CD4-positive, alpha-beta T cell treated with Interleukin-6 at 100 ng/mL for 8 hours (primary cell): ENCODE measurements at places on chromosomes 16 and 17.
A peak's percentile ranks its signal among the peaks of the same experiment; 100 is the strongest.

- DNase-seq = no peak
Observed at GRCh38 chr16:12327971-12328726, 351.6 kb downstream of the SNX29 start.

DNA sequence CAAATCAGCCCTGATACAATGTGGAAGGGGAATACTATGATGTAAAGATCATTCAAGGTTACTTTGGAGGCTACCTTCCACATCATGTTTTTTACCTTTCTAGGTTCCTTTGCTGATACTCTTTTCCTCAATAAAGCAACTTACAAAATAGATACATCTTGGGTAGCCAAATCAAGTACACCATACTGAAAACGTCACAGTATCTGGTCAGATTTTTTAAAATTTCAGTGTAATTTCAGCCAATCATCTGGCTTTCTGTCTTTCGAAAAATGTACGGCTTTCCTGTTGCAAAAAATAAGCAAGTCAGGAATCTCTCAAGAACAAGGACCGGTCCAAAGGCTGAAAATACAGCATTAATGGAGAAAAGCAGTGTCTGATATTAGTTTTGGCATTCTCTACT, 15.6 kb upstream of the MED13 start:
- DNase-seq = no peak

- DNase-seq = no peak
Observed at GRCh38 chr16:62586128-62586862, 550.1 kb upstream of the CDH8 start.

- DNase-seq = no peak
Observed at GRCh38 chr17:18997650-18998196, 6.8 kb downstream of the FAM83G start.

- no peak for DNase-seq
Observed at GRCh38 chr16:30958175-30959079, 873 bp downstream of the SETD1A start.

DNA sequence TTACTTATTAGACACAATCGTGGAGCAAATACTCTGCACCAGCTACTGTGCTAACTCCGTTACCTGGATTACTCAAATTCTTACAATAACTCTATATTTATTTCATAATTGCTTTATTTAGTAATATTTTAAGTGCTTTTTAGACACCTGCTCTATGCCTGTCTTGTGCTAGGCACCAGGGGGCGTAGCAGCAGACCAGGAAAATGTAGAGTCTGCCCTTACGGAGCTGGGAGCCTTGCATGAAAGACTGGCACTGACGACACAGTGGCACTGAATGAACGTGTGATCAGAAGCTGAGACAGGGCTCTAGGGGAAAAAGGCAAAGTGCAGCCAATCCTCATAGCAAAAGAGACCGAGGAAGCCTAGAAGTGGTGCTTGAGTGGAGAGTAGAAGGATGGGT, 486.5 kb downstream of the CDH13 start:
- DNase-seq = no peak

DNA sequence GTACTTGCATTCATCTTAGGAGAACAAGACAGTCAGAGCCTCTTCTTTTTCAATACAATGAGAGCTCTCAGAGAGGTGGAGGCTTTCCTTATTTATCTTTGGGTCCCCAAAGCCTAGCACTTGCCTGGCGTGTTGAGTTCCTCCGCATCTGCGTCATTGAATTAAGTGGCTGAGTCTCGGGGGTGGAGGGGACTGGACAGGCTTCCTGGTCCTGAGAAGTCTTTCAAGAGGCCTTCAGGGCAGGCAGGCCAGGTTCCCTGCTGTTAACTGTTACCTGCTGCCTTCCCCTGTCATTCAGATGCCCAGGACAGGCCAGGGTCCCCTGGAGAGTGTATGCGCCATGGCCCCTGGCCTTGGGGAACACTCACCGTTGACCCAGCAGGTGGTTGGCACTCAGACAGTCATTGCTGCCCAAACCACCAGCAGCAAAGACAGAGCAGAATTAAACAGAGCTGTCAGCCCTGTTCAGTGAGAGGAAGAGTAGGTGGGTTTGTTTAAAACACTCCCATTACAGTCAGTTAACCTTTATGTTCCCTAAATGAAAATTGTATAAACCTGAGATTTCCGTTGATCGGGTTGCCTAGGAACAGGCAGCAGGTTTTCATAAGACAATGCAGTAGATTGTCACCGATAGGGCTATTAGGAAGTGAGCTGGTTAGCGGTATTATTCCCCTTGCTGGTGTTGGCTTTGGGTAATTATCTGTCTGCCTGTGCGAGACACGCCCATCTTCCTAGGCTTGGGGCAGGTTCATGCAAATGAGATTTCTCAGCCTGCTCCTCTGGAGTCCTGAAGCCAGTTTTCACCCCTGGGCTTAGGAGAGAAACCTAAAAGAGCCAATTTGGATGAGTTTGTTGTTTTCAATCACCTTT, 132.7 kb downstream of the CCDC182 start:
- DNase-seq = peak; percentile 25

DNA sequence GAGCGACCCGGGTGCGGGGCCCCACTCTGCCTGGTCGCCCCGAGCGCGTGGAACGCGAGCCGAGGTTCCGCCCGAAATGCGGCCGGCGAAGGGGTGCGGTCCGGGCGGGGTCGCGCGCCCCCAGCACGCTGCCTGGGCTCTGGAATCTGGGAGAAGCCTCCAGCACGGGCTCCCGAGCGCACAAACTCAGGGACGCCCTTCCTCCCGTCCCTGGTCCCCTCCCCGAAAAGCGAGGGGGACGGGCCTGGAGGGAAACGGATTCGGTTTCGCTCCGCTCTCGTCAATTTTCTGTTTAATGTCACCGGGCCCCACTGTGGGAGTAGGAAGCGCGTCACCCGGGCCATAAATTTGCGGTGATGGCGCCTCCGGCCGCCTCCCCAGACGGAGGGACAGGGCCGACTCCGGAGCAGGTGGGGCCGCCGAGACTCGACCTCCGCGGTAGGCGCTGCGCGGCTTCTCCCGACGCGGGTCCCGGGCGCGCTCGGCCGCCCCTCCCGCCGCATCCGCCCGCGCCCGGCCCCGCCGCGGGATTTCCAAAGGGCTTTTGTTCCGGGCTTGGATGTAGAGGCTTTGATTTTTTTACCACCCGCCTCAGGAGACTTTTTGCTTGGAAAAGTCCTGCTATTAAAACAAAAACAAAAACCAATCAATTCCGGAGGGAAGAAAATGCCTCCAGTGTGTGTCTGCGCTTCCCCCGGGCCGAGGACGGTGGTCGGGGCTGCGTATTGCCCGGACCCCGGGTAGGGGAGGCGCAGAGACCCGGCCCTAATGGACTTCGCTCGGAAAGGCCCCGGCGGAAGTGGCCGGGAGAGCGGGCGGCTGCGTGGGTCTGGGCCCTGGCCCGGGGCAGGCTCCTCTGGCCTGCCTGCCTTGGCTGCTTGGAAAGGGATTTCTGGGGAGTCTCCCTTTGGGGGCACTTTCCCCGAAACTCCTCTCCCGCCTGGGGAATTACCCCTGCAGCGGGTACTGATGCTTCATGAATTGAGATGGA, 7.9 kb upstream of the BAHCC1 start:
- peak; percentile 16 for DNase-seq

GRCh38 chr17:56821847-56822534, 11.7 kb downstream of the C17orf67 start:
- no peak for DNase-seq

DNA sequence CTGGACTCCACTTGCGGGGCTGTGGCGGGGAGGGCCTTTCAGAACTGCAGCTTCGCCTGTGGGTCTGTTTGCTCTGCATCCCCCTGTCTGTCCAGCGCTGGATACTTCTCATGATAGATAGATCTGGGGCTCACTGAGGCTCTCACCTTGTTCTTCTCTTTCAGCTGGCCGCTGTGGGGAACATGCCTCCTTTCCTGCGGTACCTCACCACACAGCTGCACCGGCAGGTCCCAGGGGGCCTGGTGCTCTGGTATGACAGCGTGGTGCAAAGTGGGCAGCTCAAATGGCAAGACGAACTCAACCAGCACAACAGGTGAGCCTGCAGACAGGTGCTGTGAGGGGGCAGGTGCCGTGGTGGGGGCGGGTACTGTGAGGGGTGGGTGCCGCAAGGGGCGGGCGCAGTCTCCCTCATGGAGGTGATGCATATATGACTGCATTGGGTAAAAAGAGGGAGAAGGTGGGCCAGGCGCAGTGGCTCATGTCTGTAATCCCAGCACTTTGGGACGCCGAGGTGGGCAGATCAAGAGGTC, 6.2 kb downstream of the ENGASE start:
- DNase-seq = no peak

DNA sequence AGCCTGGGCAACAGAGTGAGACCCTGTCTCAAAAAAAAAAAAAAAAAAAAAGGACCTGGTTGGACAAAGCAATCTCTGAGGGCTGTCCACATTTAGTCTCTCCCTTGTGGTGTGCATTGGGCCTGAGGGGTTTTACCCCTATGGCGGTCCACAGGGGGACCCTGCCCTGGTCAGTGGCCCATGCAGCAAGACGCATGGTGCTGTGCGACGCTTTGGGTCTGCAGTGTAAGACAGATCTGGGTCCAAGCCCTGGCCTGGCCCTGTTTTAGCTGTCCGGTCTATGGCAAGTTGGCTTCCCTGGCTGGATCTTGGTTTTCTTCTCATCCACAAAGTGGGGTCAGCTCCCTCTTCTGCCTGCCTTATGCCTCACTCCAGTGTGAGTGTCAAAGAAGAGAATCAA, 123.2 kb upstream of the NLRP1 start:
- DNase-seq = no peak

- no peak for DNase-seq
Observed at GRCh38 chr17:12089809-12090384, 69.2 kb downstream of the MAP2K4 start.

DNA sequence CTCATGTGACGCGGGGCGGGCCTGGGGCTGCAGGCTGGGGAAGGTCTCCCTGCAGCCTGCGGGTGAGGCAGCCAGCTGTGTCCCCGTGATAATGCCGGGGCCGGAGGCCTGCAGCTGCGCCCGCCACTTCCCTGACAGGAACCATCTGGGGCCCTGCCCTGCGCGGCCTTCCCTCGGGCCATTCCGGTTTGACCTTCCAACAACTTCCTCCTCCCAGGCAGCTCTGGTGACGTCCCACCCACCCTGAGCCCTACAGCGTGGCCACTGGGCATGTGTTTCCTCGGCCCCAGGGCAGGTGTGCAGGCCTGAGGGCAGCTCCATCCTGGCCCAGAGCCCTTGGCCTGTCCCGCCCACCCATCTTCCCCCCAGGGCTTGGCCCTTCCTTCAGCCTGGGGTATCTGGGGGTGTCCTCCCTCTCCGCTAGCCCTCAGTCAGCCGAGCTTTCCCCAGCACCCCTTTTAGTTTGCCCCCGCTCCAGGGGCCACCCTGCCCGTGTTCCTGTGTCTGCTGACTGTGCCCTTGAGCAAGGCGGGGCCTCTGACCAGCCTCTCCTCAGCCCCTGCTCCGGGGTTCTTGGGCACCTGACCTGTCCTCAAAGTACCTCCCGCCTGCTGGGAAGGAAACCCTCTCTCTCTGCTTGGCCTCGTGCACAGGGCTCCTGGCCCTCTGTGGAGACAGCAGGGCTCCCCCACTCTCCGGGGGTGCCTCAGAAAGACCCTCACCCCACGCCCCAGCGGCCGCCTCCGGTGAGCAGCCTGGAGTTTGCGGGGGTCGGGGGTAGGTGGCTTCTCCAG, at the start of gene CBFA2T3:
TSS of gene CBFA2T3 (minus strand) at position 190 of the 794 bp plus-strand sequence. CDS start 400 bp downstream, outside the sequence.
- no peak for DNase-seq

DNA sequence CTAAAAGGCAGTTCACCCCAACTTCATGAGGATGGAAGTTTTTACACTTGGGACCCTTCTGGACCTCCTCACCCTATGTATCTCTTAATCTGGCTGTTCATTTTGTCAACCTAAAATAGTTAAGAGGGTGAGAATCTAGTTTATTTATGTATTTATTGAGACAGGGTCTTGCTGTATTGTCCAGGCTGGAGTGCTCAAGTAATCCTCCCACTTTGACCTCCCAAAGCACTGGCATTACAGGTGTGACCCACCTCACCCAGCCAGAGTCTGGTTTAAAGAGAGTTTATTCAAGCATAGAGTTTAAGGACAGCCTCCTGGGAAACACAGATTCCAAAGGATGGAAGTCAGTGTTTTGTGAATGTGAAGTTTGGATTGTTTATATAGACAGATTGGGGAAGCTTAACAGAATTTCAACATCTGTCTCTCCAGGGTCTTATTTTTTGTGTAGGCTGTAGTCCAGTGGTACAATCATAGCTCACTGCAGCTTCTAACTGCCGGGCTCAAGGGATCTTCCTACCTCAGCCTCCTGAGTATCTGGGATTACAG, 8.0 kb upstream of the APPBP2 start:
- no peak for DNase-seq

GRCh38 chr17:75459246-75459589, 2.8 kb downstream of the TMEM94 start:
- DNase-seq = no peak

GRCh38 chr17:11140501-11140900, 100.5 kb upstream of the SHISA6 start:
- no peak for DNase-seq

DNA sequence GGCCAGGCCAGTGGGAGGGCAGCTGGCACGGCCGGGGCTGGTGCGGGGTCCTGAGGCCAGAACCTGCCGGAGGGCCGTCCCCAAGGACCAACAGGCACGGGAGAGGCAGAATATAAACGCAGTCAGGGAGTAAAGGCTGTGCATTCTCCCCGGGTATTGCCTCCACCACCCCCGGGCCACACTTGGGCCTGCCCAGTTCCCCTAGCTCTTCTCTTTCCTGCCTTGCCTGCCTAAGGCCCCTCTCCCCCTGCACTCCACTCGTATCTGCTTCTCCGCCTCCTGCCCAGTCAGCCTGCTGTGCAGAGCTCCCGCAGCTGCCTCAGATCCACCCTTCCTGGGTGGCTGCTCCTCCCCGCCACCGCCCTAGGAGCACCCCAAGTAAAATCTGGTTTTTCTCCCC, 5.0 kb upstream of the RPH3AL start:
- no peak for DNase-seq

GRCh38 chr17:74316220-74316619, 9.8 kb upstream of the KIF19 start:
- DNase-seq = no peak

- DNase-seq = no peak
Observed at GRCh38 chr16:49967012-49967559, 57.9 kb upstream of the CNEP1R1 start.

DNA sequence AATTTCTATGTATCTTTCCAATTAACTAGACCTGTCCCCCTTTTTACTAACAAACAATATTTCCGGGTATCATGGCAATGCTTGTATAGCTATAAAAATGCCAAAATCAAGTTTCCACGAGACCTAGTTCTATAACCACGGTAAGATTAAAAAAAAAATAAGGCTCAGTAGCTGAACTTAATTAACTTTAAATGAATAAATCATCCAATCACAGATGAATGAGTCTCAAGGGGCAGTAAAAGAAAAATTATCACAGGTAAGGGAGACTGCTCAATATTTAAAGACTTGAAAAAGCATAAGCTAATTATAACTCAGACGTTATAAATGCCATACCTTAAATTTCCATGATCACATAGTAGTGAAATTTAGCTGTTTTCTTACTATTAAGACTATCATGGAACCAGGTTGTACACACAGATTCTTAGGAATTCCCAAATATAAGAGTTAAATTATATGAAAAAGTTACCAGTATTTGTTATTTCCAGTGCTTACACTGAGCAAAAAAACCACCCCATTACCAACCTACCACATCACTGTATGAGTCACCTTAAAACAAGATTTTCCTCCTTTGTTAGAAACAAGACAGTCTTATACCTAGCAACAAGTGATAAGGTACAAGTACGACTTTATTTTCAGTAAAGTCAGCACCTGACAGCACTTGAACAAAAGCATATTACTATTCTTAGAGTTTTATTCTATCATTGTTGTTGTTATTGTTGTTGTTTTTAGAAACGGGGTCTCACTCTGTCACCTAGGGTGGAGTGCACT, 20.6 kb downstream of the SSH2 start:
- no peak for DNase-seq
